ENCODE measurements at places on chromosomes 6 and 20.
A peak's percentile ranks its signal among the peaks of the same experiment; 100 is the strongest.

DNA sequence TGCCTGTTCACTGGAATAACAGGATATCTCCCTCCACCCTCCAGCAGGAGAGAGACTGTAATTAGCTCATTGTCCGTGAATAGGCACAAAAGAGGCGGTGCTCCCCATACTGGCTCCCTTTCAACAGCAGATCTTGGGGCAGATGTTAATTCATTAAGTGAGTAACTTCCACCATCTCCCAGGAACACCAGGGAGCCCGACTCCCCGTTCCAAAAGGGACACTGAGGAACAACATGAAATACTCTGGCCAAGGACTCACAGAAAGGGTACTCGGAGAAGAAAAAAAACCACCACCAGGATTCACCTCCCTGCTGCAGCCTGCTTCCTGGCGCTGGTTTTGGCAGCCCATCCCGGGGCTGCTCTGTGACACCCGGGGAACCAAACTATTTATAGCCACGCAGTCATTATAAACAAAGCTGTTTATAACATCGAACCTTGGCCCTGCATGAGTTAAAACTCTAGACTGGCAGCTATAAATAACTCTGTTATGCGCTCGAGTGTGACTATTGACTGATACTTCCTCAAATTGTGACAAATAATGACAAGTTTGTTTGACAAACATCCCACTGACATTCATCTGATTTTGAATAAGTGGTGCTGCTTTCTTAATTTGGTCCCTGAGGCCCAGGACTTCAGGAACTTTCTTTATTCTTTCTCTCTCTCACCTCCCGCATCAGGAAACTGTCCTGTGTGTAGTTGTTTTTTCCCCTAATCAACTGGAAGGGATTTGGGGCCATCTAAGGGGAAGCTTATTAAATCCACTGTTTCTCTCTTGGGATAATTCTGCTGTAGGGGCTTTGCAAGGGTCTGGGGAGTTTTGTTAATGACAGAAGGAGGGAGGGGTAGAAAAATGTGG lies 521.6 kb downstream of the CD83 start:
- DNase-seq = no peak

- no peak for DNase-seq
Observed at GRCh38 chr6:25419879-25420278, 140.7 kb downstream of the CARMIL1 start.

DNA sequence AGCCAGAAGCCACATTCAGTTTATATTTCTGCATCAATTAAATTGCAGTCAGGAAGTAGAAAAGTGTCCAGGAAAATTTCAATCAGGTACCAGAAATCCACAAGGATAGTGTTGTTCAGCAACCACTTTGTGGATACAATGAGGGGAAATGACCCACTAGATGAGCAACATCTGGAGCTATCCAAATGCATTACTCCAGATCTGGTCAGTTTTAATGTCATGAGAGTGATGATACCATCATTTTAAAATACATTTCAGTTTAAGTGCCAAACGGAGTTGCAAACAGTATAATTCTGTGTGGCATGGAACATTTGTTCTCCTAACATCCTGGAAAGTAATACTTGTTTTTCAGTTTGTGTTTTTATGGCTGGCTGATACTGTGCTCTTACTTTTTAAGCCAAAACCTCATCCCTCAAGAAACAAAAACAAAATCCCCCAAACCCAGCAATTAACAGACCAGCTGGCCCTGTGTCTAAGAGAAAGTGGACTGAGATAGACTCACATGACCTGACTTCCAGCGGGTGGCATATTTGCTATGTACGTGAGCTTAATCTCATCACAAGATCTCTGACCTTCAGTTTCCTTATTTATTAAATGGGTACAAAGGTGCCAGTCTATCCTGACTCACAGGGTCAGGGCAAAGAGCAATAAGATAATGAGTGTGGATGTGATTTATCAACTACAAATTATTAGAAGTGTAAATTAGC lies 58.8 kb upstream of the CNKSR3 start:
- no peak for DNase-seq

- DNase-seq = no peak
Observed at GRCh38 chr6:167684276-167685104, 142.2 kb upstream of the AFDN start.

GRCh38 chr6:102216232-102216631 lies 822.7 kb downstream of the GRIK2 start:
- DNase-seq = no peak

- peak; percentile 29 for DNase-seq
Observed at GRCh38 chr6:144012534-144012933, 4.5 kb upstream of the PLAGL1 start.

Data from RCC 7860 (cell line).